Spinal cord (tissue), 10 donors: ENCODE measurements at places on chromosomes 12 and 14. TPM values are rescaled to one million over a fixed set of nuclear protein-coding genes. Genes with fewer than 3 reads are reported as not detected.

GRCh38 chr12:128715485-128715884 lies 108.3 kb downstream of the SLC15A4 start:
- DNase-seq = no peak

GRCh38 chr14:41806366-41806975 lies 199.8 kb downstream of the LRFN5 start:
- no peak for DNase-seq

- no peak for DNase-seq
Observed at GRCh38 chr12:4563336-4563735, 1.3 kb downstream of the DYRK4 start.

The NEUROD4 gene
- total RNA-seq = 1.3 TPM

GRCh38 chr12:106804668-106805067 lies 30.2 kb downstream of the RIC8B start:
- no peak for DNase-seq

DNA sequence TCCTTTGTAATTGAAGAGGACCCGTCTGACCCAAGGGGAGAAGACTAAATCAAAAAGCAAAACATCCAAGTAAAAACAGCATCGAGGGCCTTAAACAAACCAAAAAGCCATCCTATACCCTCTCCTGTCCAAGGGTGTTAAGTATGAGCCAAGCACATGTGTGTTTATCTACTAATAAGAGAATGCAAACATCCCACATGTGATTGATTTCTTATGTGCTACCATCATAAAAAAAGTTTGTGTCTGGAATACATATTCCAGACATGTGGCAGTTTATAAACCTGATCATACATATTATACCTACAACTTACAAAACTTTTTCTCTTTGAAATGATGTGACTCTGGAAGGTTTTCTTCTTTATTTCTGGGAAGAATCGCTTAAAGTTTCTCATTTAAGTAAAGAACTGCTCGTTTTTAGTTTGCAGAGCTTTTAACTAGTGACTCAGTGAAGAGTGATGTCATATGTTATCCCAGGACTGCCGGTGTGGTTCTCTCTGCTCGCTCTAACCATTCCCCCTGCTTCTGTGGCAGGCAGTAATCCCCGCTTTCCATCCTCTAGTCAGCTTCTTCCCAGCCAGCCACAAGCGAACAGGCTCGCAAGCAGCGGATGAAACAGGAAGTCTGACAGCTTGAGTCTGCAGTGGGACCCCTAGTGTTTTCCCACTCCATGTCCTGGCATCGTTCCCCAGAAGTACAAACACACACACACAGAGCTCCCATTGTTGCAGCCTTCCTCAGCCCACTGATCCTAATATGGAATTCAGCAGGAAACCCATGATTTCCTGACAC lies 431 bp upstream of the RHOJ start:
- DNase-seq = peak; percentile 91

DNA sequence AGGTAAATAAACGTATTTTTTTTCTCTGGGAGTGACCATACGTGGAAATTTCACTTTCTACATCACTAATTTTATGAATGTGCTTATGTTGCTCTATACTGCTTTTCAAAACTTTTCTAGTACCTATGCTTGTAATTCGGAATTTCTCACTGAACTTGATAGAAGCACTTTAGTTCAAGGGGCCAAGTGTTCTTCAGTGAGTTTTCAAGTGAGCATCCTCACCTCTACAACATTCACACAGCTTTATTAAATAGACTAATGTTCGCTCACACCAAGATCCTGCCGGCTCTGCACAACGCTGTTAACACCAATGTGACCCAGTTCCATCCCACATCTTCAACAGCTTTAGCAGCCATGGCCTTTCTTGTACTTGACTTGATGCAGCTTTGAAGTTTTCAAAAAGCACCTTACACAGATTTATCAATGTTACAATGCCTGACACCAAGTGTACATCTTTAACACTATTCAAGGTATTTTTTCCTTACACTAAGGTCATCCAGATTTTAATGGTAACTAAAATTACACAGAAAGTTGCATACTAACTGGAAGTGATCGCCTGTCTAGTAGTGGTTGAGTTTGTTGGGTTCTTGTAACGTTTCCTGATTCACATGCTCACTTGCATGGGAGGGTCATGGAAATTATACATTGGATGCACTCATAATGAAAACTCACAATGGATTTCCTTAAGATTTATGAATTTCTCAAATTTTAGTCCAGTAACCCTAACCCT lies 4.5 kb downstream of the UBC start:
- no peak for DNase-seq

DNA sequence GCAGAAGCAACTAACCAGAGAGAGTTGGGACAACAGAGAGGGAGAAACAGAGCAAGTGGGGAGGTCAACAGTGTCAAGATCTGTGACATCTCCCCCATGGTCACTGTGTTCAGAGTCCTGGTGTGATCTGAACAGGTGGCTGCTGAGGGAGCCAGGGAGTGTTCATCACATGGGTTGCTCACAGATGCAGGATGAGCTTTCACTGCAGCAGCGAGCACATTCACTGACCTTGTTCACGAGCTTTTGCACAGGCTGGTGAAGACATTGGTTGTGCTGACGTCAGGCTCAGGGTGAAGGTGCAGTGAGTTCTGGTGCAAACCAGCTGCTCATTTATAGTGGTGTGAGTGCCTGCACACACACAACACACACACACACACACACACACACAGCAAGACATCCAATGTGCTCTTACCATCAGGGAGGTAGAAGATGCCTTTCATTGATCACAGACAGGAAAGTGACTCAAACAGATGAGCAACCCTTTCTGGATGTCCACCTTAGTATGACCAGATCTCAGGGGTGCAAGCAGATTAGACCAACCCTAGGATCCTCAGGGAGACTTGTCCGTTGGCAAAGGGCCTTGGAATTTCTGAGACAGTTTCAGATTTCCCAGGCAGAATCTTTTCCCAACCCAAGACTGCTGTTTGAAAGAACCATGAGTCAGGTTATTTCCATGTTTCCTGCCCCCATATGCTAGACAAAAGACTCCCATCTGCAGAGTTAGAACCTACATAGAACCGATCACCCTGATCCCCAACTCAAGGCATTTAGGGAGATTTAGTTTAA lies 44.3 kb upstream of the OR10AD1 start:
- DNase-seq = no peak

The MSRB3 gene
- total RNA-seq = 24.0 TPM

DNA sequence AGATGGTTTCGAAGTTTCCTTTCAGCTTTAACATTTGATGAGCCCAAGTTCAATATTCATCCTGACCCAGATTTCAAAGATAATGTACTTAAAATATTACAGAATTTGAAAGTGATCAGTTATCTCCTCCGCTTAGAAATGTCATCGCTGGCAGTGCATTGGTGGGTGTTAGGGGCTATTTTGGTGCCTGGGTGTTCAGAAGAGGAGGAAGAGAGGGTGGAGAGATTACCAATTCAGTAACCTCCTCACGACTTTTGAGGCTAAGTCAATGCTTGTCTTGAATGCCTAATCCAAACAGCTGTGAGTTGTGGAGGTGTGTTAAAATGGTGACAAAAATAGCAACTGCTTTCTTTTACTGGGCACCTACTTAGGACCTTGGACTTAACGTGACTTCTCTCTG lies 13.8 kb upstream of the DGLUCY start:
- DNase-seq = no peak

- DNase-seq = peak; percentile 56
Observed at GRCh38 chr14:33569821-33570687, 380.8 kb downstream of the EGLN3 start.

DNA sequence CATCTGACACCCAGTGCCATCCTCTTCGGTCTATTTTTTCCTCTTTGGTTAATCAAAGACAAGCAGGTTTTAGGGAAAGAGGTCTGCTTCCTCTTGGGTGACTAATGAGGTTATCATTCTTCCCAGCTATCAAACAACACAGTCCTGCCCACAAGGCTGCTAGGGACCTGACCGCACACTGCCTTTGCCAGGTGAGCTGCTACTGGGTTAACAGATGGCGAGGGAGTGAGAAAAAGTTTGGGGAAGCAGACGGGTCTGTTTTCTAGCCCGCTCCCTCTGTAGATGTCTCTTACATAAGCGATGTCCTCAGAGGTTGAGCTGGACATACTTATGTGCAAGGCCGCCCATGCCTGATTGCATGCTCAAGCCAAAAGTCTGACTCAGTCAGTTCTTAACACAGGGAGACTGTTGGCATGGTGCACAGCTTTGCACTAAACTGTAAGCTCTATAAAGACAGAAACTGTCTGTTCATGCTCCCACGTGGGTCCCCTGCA lies 94.1 kb downstream of the SLC15A4 start:
- DNase-seq = no peak

The DENND5B gene
- total RNA-seq = 44.4 TPM

DNA sequence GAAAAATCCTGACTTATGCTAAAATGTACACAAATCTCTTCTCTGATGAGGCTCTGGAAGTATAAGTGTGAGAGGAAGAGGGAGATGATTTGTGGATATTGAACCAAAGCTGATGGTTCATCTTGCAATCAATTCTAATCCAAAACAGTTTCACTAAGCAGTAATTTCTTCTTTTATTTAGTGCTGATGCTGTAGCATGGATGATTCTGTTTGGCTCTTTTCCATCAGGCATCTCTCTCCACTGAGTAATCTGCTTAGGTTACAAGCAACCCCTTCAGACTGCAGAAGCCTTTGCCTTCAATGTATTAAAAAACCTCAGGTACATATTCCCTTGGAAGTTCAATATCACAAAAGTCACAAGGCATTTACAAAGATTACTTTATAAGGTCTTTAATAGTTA lies 159.1 kb upstream of the CCDC198 start:
- peak; percentile 55 for DNase-seq

- no peak for DNase-seq
Observed at GRCh38 chr14:98903371-98903770, 368.6 kb downstream of the BCL11B start.

The TMEM19 gene
- 58.1 TPM for total RNA-seq

GRCh38 chr12:67752226-67752732 lies 103.7 kb downstream of the DYRK2 start:
- no peak for DNase-seq

The SERPINA12 gene
- not detected for total RNA-seq

DNA sequence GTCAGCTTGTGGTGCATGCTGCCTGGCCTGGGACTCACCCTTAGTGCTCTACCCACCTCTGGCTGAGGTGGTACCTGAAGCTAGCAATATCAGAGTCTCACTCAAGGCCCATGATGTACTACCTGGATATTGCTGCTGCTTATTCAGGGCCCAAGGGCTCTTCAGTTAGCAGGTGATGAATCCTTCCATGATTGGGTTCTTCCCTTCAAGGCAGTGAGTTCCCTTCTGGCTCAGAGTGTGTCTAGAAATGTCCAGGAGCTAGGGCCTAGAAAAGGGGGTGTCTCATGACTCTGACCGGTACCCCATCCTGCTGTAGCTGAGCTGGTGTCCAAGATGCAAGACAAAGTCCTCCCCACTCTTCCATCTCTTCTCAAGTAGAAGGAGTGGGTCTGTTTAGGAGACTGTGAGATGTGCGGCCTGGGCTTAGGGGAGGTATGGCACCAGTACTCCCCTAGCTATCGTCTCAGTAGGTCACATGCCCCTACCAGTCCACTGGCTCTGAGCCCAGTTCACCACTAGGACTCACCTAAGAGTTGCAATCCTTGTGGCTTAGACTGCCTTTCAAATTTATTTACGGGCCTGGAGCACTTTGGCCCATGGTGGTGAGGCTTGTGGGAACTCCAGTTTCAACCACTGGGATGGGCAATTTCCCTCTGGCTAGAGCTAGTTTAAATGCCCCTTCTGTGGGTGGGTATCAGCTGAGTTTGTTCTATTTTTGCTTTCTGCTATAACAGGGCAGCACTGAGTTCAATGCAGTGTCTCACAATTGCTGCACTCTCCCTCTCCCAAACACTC lies 12.2 kb downstream of the PRORP start:
- no peak for DNase-seq

DNA sequence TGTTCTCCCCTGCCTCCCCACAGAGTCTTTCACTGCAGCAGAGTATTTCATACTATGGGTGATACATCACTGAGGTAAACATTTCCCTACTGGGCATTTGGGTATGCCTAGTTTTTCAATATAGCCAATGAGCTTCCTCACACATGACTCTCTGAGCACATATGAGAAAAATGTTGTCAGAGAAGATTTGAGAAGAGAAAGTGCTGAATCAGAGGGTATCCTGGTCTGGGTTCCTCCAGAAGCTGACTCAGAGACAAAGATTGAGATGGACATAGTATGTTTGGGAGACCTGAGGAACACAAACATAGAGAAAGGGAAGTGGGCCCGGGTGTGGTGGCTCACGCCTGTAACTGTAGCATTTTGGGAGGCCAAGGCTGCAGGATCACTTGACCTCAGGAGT lies 12.6 kb downstream of the SLC8B1 start:
- DNase-seq = no peak

DNA sequence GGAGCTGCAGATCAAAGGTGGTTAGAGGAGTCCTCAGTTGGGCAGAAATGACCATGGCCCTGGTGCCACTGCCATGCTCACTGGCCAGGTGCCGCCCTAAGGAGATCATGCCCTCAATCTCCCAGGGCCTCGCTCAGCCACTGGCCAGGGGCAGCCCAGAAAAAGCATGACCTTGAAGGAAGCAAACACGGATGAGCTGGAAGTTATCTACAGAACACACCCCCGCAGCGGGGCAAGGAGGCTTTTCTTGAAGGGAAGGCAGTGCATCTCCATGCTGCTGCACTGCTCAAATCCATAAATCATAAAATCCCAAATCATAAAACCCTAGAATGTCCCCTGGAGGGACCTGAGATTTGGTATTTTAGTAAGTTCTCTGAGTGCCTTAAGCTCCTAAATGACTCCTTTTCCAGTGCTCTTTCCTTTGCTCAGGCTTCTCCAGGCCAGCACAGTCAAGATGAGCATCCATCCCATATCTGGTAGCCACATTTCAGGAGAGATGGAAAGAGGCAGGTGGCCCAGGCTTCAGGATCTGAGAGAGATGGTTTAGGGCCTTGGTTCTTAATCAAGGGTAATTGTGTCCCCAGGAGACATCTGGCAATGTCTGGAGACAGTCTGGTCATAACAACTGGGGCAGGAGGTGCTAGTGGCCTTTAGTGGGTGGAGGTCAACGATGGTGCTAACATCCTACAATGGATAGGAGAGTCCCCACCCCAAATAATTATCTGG lies 217.3 kb downstream of the RBM19 start:
- DNase-seq = no peak

GRCh38 chr12:90233168-90234100 lies 524.8 kb upstream of the ATP2B1 start:
- no peak for DNase-seq

DNA sequence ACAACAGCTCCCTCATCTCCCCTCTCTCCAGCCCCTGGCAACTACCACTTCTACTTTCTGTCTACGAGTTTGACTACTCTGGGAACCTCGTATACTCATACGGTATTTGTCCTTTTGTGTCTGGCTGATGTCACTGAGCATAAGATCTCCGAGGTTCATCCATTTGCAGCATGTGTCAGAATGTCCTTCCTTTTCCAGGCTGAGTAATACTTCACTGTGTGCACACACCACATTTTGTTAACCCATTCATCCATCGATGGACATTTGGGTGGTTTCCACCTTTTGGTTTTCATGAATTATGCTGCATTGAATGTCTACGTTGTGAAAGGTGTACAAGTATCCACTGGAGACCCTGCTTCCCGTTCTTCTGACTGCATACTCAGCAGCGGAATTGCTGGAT lies 24.1 kb upstream of the DLK1 start:
- DNase-seq = no peak

GRCh38 chr12:105931762-105932570 lies 206.8 kb downstream of the NUAK1 start:
- DNase-seq = no peak

- DNase-seq = no peak
Observed at GRCh38 chr12:31896514-31897039, 62.6 kb upstream of the RESF1 start.

The TOMM20L gene
- not detected for total RNA-seq
